ENCODE measurements at places on chromosomes 16 and 17. TPM values are rescaled to one million over a fixed set of nuclear protein-coding genes. Genes with fewer than 3 reads are reported as not detected.

GRCh38 chr17:27631411-27631760, 398 bp downstream of the LGALS9 start:
- peak overlapping the region; percentile 91 for H3K4me3 ChIP-seq
- peak; percentile 16 for DNase-seq
- no peaks in the 10 kb centered on the region for H3K27me3 ChIP-seq
- no peaks in the 10 kb centered on the region for H3K36me3 ChIP-seq

Gene MAP3K3
- total RNA-seq = 81.0 TPM

- H3K27ac ChIP-seq = peak overlapping the region; percentile 75
- peaks cover 34% of the 10 kb centered on the region for H3K36me3 ChIP-seq
- H3K27me3 ChIP-seq = no peaks in the 10 kb centered on the region
- H3K4me1 ChIP-seq = peaks cover 54% of the 10 kb centered on the region
- DNase-seq = no peak
Observed at GRCh38 chr17:3961564-3962047, 2.6 kb downstream of the ATP2A3 start.

DNA sequence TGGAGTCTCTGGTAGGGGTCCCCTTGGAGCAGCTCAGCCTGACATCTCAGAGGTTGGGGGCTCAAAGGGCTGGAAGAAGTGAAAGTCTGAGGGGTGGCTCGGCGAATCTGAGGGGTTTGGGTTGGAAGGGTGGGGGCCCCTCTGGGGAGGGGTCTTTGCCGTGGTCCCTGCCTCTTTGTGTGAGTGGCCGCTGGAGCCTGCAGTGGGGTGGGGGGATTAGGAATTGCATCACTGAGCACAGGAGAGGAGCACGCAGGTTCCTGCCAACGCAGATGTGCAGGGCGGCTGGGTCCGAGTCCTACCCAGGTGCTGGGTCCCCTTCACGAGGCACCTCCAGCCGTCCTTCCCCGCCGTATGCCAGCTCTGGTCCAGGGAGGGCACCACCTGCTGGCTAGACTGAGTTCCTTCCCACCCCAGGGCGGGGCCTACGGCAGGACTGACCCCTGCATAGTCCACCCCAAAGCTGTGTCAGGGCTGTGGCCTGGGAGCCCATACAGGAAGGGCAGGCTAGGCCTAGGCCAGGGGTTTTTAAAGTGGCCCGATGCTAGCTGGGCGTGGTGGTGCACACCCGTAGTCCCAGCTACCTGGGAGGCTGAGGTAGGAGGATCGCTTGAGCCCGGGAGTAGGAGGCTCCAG, 9.9 kb downstream of the FMNL1 start:
- H3K27me3 ChIP-seq = no peaks in the 10 kb centered on the region
- no peak overlapping the region for H3K4me3 ChIP-seq
- H3K27ac ChIP-seq = peak overlapping the region; percentile 96
- H3K36me3 ChIP-seq = peaks cover 33% of the 10 kb centered on the region
- no peak for DNase-seq

DNA sequence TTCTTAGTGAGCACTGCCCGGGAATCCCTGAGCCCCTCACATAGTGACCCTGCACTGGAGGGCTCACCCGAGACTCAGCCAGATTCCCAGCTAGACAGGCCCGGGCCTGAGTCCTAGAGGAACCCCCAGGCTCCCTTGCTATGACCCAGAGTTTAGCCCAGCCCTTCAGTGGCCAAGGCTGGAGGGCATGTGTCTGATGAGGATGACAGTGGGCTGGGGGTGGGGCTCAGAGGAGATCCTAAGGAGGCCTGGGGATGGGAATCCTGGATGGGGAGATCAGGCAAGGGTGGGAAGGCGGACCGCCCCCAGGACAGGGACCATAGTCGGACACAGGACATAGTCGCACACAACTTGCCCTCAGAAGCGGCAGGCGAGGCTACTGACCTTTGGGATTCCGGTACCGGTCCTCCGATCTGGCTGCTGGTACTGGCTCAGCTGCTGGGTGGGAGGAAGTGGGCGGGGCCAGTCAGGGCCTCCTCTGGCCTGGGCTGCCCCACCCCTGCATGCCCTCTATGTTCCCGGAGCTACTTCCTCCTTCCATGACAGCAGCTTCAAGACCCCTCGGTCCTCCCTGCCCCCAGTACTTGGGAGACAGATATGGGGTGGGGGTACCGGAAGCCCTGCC, 1.1 kb downstream of the CD79B start:
- H3K27me3 ChIP-seq = no peaks in the 10 kb centered on the region
- H3K36me3 ChIP-seq = no peaks in the 10 kb centered on the region
- peak overlapping the region; percentile 85 for H3K4me3 ChIP-seq
- peak; percentile 56 for DNase-seq
- peaks cover 13% of the 10 kb centered on the region for H3K4me1 ChIP-seq

DNA sequence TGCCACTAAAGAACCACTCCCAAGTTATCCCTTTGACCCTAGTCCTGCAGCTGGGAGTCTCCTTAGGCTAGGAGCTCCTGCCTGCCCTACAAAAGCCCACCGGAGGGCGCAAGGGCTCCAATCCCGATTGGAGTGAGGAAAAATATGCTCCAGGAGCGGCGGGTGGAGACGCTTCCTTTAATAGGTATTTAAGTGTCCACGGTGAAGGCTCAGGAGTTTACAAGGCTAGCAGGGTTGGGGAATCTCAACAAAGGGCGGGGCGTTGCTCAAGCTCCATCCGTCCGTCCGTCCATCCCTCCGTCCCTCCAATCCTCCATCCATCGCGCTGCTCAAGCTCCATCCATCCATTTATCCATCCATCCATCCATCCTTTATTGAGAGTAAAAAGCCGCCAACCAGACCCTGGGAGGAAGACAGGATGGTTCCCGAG, 556 bp upstream of the SPNS1 start:
- no peaks in the 10 kb centered on the region for H3K27me3 ChIP-seq
- H3K4me3 ChIP-seq = peak overlapping the region; percentile 80
- peaks cover 5% of the 10 kb centered on the region for H3K4me1 ChIP-seq
- peak overlapping the region; percentile 75 for H3K27ac ChIP-seq

GRCh38 chr17:22411185-22411784, 719.0 kb downstream of the KCNJ18 start:
- H3K4me3 ChIP-seq = no peak overlapping the region
- no peaks in the 10 kb centered on the region for H3K27me3 ChIP-seq
- H3K27ac ChIP-seq = no peak overlapping the region
- H3K4me1 ChIP-seq = no peaks in the 10 kb centered on the region

Gene CPHXL2
- not detected for total RNA-seq

Gene TMIGD1
- not detected for total RNA-seq

DNA sequence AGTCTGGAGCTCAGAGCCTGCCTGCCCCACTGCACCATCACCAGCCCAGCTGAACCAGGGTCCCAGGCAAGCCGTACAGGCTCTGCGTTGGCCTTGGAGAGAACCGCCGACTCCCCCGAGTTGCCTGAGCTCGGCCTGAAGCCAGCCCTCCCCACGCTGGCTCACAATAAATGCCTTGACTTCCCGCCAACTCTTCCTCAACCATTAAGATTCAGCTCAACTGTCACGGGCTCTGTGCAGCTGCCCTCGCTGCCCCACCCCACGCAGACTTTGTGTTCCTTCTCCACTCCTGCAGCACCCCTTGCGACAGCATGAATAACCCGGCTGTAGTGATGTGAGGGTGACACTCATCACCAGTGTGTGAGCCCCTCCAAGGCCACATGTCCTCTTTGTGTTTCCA, 4.8 kb upstream of the QPRT start:
- H3K27ac ChIP-seq = no peak overlapping the region
- H3K36me3 ChIP-seq = no peaks in the 10 kb centered on the region
- DNase-seq = no peak
- H3K4me1 ChIP-seq = no peaks in the 10 kb centered on the region
